GM04504 (cell line): ENCODE measurements at places on chromosomes 1 and 21.

DNA sequence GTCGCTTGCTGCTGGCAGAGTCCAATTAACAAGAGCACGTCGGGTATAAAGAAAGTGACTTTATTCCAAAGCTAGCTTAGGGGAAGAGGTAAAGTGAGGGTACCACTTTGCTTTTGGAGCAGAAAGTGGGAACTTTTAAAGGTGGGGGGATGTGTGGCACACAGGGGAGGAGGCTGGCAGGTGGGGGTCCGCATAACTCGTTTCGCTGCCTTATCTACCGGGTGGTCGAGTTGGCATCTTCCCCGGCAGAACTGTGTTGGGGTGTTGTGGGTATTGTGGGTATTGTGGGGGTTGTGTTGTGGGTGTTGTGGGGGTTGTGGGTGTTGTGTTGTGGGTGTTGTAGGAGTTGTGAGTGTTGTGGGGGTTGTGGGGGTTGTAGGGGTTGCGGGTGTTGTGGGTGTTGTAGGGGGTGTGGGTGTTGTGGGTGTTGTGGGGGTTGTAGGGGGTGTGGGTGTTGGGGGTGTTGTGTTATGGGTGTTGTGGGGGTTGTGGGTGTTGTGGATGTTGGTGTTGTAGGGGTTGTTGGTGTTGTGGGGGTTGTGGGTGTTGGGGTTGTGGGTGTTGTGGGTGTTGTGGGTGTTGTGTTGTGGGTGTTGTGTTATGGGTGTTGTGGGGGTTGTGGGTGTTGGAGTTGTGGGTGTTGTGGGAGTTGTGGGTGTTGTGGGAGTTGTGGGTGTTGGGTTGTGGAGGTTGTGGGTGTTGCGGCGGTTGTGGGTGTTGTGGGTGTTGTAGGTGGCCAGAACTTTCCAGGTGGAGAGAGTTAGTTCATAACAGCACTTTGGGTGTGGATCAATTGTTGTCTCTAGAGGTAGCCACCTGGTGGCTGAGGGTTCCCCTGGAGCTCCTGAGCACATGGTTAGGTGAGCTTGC lies 52.7 kb downstream of the AGPAT3 start:
- no peak for DNase-seq

GRCh38 chr1:216830424-216831210 lies 107.4 kb upstream of the ESRRG start:
- DNase-seq: no peak

- no peak for DNase-seq
Observed at GRCh38 chr1:230251644-230252191, 174.4 kb downstream of the PGBD5 start.

DNA sequence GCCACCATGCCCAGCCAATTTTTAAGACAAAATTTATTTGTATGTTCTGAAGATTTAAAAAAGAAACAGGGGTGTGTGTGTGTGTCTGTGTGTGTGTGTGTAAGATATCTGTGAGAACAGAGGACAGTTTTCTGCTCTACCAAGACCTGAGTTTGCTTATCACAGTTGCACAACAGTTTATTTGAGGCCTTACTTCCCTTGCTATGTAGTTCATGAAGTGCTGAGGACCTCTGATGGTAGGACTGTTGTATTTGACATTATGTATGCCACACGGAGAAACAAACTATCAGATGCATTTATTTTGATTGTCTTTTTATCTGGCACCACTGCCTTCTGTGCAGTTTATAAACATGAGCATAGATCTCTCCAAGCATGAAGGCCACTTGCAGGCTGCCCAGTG lies 355.2 kb downstream of the PBX1 start:
- peak; percentile 12 for DNase-seq

DNA sequence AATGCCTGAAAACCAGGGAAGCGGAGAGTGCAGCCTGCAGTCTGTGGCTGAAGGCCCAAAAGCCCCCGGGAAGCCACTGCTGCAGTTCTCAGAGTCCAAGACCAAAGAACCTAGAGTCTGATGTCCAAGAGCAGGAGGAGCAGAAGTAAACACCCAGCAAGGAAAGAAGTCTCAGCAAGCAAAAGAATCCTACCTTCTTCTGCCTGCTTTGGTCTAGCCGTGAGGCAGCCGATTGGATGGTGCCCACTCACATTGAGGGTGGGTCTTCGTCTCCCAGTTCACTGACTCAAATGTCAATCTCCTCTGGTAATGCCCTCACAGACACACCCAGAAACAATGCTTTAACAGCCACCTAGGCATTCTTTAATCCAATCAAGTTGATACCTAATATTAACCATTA lies 217.5 kb downstream of the PLA2G4A start:
- no peak for DNase-seq

DNA sequence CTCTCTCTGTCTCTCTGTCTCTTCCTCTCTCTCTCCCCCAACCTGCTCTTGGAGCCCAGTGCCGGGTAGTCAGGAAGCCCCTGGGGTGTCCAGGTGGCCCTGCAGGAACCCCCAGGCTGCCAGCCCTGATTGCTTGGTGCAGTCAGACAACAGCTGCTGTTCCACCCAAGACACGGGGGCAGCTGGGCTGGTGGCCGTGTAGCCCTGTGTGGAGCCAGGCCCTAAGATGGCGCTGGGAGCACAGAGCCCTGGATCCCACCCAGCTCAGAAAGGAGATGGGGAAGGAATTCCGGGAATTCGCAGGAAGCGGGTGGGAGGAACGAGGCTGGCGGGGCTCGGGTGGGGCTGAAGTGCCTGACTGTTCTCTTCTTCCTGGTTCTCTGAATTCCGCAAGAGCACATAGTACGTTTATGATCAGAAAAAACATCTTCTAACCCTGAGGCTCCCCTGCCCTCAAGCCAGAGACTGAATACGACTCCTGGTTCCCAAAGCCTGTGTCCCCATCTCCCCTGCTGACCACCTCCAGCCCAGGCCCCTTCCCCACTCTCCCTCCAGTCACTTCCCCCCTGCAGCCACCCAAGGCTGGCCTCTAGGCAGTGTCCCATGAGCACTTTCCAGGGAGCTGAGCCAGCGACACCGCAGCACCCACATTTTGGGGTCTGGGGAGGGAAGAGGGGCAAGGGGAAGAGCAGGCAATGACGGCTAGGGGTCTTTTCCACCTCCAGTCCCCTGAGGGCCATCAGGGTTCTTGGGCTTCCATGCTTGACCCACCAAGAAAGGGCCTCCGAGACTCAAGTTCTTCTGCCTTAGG lies 55.0 kb downstream of the WNT9A start:
- no peak for DNase-seq

- no peak for DNase-seq
Observed at GRCh38 chr21:31874812-31875212, 2.0 kb downstream of the HUNK start.

- DNase-seq: no peak
Observed at GRCh38 chr1:78286686-78287085, 204.1 kb upstream of the PTGFR start.

DNA sequence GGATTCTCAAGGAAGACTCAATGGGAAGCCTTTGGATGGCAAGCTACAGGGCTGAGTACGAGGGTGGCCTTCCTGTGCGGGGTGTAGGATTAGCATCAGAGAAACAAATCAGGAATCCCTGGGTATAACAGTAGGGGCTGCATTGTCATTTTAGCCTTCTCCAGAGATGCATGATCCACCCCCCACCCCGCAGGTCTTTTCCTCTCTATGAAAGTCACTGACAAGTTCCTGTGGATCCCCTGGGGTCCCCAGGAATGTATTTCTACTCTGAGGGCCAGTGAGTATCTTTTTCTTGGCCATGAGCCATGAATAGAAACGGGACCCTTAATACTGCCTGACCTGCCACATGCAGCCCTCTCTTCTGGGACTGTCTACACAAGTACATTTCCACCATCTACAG lies 473.0 kb upstream of the VAMP3 start:
- no peak for DNase-seq

GRCh38 chr1:111281411-111281810 lies 9.2 kb upstream of the CHIA start:
- DNase-seq: no peak

- no peak for DNase-seq
Observed at GRCh38 chr21:40809673-40810197, 37.2 kb downstream of the DSCAM start.

DNA sequence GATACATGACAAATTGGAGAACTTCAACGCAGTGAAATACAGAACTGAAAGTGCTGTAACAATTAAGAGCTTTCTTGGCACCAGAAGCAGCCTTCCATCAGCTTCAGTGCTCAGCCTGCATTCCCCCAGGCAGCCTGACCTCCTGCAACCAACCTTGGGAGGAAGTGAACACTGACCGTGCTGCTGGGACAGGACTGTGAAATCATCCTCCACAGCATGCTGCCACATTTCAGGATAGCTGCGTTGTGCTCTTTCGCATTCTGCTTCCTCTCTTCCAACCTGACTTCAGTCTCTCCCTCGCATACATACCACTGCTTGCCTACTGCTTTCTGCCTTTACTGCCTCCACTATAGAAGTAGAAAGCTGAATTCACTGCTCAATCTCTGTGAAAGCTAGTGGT lies 388.6 kb downstream of the RWDD3 start:
- no peak for DNase-seq

GRCh38 chr1:89538361-89538760 lies 13.7 kb downstream of the LRRC8B start:
- no peak for DNase-seq

- DNase-seq: no peak
Observed at GRCh38 chr1:237613984-237614383, 276.7 kb downstream of the ZP4 start.
